Left cardiac atrium (tissue), 4 donors: ENCODE measurements at places on chromosomes 2 and 18. TPM values are rescaled to one million over a fixed set of nuclear protein-coding genes. Genes with fewer than 3 reads are reported as not detected.

The TEX44 gene
- not detected for total RNA-seq

- DNase-seq, result no peak
Measured at GRCh38 chr2:168686452-168687191, 115.8 kb upstream of the NOSTRIN start.

DNA sequence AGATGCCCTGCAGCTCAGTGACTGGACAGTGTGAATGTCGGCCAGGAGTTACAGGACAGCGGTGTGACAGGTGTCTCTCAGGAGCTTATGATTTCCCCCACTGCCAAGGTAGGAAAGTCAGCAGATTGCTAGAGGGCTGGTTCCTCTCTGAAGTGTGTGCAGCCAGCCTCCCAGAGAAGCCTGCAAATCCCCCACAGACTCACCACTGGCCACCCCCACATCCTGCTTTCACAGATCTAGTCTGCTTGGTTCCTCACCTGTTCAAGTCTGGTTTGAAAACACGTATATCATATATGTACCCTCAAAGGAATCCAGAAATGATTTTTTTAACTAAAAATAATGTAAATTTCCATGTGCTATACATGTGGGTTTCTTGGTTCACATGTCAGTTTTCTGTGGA, 121.1 kb downstream of the LAMA3 start:
- no peak for DNase-seq

DNA sequence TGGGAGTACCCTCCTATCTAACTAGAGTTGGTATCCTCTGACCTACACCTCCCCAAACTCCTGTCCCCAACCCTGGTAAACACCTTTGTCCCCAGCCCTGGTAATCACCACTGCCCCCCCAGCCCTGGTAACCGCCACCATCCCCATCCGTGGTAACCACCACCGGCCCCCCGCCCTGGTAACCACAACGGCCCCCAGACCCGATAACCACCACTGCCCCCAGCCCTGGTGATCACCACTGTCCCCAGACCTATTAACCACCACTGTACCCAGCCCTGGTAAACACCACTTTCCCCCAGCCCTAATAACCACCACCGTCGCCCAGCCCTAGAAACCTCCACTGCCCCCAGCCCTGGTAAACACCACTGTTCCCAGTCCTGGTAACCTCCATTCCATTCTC, 820.2 kb upstream of the SALL3 start:
- DNase-seq, result no peak

DNA sequence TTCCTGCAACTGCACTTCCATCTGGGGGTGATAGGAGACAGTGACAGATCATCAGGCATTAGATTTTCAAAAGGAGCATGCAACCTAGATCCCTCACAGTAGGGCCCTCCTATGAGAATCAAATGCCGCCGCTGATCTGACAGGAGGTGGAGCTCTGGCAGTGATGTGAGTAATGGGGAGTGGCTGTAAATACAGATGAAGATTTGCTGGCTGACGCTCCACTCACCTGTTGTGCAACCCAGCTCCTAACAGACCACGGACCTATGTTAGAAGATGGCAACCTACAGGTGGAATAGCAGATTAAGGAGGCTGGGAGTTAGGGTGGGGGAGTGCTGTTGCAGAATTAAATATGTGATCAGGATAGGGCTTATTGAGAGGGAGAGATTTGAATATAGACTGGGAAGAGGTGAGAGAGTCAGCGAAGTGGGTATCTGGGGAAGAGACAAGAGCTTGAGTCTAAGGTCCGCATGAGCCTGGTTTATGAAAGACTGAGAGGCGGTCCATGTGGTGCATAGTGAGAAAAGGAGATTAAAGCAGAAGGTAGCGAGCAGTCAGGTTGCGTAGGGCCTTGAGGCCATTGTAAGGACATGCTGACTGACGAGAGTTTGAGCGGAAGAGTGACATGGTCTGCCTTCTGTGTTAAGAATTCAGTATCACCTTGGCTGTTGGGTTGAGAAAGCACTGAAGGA, 31.3 kb upstream of the TOGARAM2 start:
- DNase-seq, result no peak
